ENCODE measurements at places on chromosomes 5 and 9.

DNA sequence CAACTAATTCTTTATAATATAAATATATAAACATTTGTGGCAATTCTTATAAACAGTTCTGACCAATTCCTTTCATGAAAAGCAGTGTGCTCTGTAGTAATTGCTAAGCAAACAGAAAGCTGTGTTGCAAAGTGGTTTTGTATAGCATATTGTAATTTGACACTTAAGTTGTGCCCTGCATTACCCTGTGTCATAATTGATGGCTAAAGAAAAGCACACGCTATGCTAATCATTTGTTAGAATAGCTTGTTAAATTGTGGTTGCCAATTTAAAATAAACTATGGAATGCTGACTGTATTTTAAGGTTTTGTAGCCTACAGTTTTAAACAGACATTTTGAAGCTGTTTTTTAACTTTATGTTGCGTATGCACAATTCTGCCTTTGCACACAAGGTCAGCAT is 140.0 kb downstream of the PBX3 start:
- DNase-seq = no peak

DNA sequence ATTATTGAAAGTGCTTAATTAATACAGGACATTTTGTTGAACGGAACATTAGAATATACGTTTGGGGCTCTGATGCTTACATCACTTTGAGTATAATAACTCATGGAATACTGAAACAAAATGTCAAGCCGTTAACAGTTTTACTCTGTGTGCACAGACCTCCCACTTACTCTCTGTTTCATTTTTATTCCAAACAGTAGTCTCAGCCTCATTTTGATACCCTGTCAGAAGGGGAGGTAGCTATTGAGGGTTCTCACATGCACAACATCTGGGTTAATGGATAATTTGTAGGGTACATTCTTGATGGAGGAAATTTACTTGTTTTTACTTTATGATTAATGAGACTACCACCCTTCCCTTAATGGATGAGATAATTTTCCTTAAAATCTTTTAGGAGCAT is 59.0 kb downstream of the SCAMP1 start:
- DNase-seq = no peak

GRCh38 chr5:90386099-90386710 is 23.4 kb downstream of the CETN3 start:
- no peak for DNase-seq

GRCh38 chr5:135245521-135246499 is 153.2 kb downstream of the MACROH2A1 start:
- DNase-seq = no peak

DNA sequence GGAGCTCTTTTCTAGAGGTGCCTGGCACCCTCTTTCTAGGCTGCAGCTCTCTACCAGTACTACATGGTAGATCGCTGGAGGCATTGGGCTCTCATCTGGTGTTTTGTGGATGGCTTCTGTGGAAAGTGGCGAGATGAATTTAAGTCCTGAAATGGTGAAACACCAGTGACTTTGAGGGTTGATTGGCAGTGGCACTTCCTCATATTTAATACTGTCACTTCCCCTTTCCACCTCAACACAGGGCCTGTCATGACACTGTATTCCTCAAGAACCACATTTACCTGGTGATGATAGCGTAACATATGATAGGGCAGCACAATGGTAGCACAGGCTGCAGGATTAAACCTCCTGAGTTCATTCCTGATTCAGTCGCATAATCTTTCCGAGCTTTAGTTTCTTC is 132.1 kb downstream of the KDM4C start:
- no peak for DNase-seq

DNA sequence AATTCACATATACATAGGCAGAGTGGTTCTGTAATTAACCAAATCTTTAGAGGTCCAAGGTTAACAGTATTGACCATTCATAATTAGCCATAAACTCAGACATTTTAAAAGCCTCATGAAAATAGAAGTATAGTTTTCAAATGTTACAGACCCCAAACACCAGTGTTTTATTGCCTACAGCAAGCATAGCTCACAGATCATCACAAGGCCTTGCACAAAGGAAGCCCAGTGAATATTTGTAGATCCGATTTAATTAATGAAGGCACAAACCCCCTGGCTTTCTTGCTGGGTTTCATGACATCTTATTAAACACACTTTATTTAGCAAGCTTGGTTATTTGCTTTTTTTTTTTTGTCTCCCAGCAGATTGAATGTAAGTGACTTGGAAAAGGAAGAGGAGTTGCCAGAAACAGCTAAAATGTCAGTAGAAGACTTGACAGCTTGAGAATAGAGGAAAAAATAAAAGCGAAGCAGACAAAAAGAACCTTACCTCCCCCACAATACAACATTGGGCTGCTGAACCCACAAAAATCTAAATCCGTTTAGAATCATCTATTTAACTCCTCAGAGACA is 283.9 kb upstream of the TNC start:
- no peak for DNase-seq

DNA sequence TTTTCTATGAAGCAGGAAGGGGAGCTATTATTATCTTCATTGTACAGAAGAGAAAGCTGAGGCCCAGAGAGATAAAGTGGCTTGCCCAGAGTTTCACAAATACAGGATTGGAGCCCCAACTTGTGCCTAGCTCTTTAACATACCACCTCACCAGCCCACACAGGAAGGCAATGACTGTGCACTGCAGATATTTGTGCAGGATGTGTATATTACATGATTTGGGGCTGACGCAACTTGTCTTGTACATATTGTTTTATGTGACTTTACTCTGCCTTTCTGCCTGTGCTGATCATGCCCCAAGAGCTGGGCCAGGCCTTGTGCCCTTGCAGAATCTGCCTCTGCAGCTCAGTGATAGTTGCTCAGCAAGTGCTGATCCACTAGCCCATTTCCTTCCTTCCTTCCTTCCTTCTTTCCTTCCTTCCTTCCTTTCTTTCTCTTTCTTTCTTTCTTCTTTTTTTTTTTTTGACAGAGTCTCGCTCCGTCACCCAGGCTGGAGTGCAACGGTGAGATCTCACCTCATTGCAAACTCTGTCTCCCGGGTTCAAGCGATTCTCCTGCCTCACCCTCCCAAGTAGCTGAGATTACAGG is 106.6 kb upstream of the TBCA start:
- no peak for DNase-seq

GRCh38 chr9:87824216-87824875 is 58.3 kb upstream of the SPATA31E1 start:
- no peak for DNase-seq

- no peak for DNase-seq
Observed at GRCh38 chr5:57887851-57888621, 405.4 kb upstream of the ACTBL2 start.

GRCh38 chr5:14244721-14245120 is 101.6 kb downstream of the TRIO start:
- no peak for DNase-seq

DNA sequence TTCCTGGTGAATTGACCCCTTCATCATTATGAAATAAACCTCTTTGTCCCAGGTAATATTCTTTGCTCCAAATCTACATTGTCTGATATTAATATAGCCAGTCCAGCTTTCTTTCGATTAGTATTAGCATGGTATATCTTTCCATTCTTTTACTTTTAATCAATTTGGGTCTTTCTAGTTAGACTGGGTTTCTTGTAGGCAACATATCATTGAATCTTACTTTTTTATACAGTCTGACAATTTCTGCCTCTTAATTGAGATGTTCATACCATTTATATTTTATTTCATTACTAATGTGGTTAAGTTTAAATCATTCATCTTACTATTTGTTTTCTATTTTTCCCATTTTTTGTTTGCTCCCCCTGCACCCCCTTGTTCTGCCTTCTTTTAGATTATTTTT is 61.7 kb upstream of the LIFR start:
- DNase-seq = no peak

DNA sequence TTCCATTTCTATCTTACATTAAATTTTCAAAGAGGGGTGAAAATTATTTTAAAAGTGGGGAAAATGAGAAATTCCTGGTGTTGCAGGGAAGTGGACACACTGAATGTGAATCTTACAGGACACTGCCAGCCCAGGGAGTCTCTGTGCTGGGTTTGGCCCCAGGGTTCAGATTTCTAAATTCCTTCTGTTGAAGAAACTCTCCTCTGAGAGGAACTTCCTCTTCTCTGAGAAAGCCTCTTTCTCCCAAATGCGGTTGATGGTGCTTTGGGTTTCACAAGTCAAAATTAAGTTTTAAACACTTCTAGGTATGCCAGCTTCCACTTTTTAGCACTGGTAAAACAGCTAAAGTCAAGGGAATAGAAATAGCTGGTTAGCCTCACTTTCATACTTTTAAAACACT is 317.9 kb upstream of the ITGA1 start:
- no peak for DNase-seq

DNA sequence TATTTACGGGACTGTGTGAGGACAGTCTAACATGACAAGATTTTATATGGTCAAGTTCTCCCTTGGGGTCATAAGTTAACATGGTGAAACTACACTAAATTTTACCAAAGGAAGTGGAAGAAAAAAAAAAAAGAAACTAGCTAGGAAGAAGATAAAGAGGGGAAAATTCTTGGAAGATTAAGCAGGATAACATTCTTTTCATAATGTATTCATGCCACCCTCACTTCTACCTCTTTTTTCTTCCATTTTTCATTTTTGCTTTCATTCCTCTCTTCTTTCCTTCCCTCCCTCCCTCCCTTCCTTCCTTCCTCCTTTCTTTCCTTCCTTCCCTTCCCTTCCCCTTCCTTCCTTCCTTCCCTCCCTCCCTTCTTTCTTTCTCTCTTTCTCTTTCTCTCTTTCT is 254.6 kb downstream of the RFX3 start:
- DNase-seq = no peak

- no peak for DNase-seq
Observed at GRCh38 chr9:125549465-125549871, 157.5 kb downstream of the MAPKAP1 start.

GRCh38 chr5:112921026-112921832 is 798 bp downstream of the REEP5 start:
- DNase-seq = peak; percentile 37

GRCh38 chr9:20041697-20042081 is 252.9 kb upstream of the SLC24A2 start:
- DNase-seq = no peak

GRCh38 chr5:95486191-95486590 is 68.6 kb downstream of the SKIC3 start:
- DNase-seq = no peak

DNA sequence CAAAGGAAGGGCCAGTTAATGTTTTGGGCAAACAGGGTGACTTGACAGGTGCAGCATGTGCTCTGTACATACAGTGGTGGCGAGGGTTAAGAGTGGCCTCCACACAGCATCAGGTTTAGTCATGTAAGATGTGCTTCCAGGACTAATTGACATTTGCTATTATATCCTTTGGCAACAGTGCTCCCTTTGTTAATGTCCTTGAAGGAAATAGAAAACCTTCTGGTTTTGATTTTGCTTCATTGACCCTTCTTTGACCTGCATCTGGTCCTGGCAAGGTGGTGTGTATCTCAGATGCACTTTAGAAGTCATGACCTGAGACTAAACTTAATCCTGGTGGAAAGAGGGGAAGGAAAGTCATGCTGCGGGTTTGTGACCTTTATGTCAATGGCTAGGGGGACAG is 440.0 kb downstream of the ENC1 start:
- DNase-seq = no peak

- no peak for DNase-seq
Observed at GRCh38 chr9:79196606-79197005, 375.2 kb upstream of the TLE4 start.

- DNase-seq = no peak
Observed at GRCh38 chr9:129696944-129697655, 31.7 kb downstream of the PRRX2 start.

DNA sequence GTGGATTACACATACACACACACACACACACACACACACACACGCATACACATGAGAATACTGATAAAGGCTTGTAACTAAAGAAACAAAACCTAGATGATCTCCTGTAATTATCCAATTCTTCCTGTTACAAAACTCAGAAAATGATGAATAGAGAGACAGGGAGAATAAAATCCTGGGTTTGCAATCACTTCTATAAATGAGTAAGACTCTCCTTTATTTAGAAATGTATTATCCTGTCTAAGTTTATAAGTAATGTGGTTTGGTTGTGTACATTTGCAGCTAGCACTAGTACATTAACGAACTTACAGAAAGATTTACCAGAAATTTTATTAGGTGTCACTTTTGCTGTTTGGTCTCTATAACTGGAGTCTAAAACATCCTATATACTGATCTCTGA is 2.8 kb upstream of the PRR16 start:
- no peak for DNase-seq

DNA sequence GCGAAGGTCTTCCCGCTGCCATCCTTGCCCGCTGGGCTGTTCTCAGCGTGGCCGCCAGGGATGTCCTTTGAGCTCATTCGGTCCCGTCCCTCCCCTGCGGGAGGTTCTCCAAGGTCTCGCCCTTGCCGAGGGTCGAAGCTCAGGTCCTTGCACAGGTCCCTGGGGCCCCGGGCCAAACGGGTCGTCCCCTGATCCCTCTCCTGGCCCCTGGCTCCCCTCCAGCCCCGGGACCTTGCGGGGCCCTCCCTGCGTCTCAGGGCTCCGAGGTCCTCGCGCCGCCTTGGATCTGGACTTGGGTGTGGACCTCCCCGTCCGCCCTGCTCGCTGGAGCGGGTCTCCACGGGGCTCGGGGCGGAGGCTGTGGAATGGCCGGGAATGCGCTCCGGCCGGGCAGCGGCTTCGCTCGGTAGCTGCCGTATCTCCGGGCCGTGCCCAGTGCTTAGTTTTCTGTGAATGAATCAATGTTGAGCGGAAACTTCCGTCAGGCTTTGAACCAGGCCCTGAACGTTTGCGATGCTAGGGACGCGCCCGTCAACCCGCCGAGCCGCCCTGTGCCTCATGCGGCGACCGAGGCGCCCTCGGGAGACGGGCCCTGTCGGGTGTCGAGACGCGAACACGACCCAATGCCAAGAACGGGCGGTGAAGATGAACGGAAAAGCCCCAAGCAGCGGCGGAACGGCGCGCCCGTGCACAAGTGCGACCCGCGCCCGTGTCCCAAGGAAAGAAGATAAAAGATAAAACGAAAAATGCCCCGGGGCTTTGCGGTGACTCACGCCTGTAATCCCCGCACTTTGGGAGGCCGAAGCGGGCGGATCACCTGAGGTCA is 780 bp downstream of the RNU6ATAC start:
- DNase-seq = peak; percentile 39

- DNase-seq = no peak
Observed at GRCh38 chr5:125874057-125874456, 549.2 kb upstream of the GRAMD2B start.

- no peak for DNase-seq
Observed at GRCh38 chr5:145908206-145908960, 28.0 kb upstream of the SH3RF2 start.

DNA sequence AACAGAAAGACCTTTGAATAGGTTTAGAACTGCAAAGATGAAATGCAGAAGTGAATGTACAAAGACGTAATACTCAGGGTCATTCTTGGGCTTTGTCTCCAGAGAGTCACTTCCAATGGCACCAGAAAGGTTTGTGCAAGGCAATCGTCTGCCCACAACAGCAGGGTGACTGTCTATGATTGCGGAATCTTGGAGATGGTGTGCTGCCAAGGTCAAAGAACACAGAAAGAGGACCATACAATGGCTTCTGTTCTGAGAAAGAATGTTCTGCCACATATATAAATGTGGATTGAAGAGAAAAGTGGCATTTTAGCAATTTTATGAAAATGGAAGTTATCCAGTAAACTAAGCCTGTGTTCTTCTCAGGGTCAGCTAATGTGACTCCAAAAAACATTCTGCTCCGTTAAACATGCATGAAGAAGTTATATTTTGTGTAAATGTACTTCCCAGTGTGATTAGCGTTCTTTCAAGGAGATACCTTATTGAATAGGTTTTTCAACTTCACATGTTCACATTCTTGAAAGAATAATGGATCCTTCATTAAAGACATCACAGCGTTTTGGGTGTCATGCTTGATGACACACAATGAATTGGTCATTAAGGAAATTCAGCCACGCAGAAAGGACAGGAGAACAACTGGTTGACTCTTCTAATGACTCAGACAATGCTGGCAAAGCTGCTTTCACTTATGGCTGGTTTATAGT is 73.4 kb upstream of the CDH6 start:
- DNase-seq = no peak
